Cortex of kidney (tissue), 1 donor: ENCODE measurements at places on chromosomes 16 and 17.

DNA sequence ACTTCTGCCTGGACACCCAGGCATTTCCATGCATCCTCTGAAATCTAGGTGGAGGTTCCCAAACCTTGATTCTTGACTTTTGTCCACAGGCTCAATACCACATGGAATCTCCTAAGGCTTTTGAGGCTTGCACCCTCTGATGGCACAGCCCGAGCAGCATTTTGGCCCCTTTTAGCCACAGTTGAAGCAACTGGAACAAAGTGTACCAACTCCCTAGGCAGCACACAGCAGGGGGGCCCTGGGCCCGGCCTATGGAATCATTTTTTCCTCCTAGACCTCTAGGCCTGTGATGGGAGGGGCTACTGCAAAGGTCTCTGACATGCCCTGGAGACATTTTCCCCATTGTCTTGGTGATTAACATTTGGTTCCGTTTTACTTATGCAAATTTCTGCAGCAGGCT is 32.0 kb downstream of the ABCC1 start:
- DNase-seq, result no peak

DNA sequence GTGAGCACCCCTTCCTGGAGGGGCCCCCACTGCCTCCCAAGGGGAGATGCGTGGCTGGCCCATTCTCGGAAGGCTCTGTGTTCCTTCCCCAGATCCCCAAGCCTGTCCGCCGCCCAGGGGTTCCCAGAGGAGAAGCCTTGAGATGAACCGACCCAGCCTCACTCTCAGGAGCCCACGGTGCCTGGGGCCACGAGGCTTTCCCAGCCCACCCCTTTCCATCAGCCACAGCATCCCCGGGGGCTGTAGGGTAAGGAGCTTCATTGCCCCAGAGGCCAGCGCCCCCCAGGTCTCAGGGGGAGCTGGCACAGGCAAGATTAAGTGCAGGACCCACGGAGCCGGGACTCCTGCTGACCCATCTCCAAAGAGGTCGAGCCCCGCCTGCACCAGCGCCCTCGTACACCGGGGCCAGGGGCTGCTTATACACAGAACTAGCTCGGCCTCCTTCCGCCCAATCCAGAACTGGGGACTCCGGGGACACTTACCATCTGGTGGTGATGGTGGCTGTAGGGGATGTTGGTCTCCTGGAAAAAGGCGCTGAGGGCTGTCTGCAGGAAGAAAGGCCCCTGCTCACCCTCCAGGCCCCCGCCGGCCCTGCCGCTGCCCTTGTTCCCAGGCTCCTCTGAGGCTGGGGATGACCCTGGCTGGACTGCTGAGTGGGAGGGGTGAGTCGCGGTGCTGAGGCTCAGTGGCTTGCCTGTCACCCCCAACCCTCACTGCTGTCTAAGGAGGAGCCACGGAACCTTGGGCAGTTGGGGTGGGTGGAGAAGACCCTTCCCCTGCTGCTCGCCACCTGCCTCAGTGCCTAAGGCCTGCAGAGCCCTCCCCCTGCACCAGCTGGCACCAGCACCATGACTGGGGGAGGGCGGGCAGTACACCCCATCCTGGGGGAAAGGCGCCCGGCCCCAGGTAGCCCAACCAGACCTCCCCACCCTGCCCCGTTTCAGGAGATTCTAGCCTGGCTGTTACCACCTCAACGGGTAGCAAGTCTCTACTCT is 4.4 kb downstream of the UBALD1 start:
- no peak for DNase-seq

- DNase-seq, result no peak
Measured at GRCh38 chr16:4795181-4795827, at the start of gene SMIM22. SMIM22 (plus strand) TSS chr16:4795369; CDS start chr16:4795735, 366 bp downstream.

- DNase-seq, result no peak
Measured at GRCh38 chr17:43931062-43931571, 11.2 kb downstream of the PPY start.

DNA sequence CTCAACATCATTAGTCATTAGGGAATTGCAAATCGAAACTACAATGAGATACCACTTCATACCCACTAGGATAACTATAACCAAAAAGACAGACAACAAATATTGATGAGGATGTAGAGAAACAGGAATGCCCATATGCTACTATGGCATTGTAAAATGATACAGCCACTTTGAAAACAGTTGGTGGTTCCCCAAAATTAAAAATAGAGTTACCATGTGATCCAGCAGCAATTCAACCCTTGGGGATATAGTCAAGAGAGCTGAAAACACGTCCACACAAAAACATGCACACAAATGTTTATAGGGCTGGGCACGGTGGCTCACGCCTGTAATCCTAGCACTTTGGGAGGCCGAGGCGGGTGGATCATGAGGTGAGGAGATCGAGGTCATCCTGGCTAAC is 10.0 kb upstream of the PECAM1 start:
- DNase-seq, result no peak

GRCh38 chr17:17661834-17662385 is 19.3 kb upstream of the RAI1 start:
- no peak for DNase-seq

- no peak for DNase-seq
Measured at GRCh38 chr16:7227229-7227721, 105.4 kb upstream of the RBFOX1 start.

GRCh38 chr17:57881783-57882351 is 32.0 kb upstream of the MRPS23 start:
- no peak for DNase-seq

- no peak for DNase-seq
Measured at GRCh38 chr16:17223576-17223975, 247.2 kb downstream of the XYLT1 start.

- no peak for DNase-seq
Measured at GRCh38 chr17:4509923-4510617, 11.4 kb downstream of the SPNS2 start.

DNA sequence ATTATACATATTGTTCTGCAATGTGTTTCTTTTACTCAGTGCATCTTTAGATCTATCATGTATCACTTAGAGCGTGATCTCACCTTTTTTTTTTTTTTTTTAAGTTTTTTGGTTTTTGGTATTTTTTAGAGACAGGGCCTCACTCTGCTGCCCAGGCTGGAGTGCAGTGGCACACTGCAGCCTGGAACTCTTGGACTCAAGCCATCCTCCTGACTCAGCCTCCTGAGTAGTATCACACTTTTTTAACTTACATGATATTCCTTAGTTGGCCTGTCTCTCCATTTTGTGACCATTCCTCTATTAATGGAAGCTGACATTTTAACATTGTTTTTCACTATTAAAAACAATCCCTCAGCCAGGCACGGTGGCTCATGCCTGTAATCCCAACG is 4.7 kb upstream of the MPO start:
- DNase-seq, result no peak

GRCh38 chr17:17445925-17446665 is 30.7 kb upstream of the MED9 start:
- DNase-seq, result no peak

- no peak for DNase-seq
Measured at GRCh38 chr16:84785843-84786581, 33.8 kb upstream of the CRISPLD2 start.

DNA sequence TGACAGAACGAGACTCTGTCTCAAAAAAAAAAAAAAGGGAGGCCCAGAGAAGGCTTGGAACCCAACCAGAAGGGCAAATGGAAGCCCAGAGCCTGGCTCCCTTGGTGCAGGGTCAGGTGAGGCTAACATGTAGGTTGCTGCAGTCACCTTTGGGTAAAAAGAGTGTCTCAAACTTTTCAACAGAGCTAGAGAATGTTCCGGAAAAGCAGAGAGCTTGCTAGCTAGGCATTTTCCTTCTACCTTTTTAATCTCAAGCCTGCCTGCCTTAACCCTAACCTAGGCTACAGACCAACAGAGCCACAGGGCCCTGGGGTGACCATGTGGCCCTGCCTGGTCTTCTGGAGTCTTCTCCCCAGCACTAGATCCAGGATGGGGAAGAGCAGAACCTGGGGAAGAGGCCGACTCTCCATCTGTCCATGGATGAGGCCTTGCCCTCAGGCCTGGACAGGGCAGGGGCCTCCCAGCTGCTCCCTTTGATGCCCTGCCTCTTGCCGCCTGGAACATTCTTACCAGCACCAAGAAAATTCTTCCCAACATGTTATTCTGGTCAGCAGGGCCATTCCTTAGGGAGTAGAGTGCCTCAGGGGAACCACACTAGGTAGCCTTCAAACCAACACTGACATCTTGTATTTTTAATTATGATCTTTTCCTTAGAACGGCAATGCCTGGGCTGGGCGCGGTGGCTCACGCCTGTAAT is 30.1 kb downstream of the SLC43A2 start:
- no peak for DNase-seq

DNA sequence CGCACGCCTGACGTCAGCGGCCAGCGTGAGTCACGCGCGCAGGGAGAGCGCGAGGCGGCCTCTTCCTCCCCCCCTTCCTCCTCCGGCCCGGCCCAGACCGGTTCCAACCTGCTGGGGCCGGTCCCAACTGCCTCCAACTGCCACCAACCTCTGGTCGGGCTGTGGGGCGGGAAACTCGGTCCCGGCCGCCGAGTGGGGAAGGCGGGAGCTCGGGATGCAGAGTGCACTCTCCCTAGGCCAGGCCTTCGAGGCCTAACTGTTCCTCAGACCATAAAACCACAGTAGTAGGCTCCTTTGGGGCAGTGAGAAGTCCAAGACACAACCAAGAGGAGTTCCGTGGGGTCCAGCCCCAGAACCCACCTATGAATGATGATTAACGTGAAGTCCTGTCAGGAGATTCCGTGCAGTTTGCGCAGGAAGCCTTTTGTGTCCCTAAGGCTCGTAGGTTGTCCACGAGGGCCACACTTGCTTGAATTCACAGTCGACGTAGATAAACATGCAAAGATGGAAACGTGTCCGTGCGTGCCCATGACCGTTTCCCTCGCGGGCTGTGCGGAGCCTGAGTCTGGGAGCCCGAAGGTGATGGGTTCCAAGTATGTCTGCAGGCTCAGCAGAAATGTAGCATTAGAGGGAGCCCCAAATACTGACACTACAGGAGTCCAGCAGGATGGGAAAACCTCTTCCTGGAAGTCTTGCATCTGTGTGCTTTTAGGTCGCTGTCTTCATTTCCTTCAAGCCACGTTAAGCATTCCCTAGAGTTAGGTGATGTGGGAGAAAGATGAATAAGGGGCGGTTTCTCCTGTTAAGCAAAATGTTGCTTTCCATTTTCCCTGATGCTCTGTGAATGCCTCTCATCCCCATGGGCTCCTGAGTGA is 647 bp downstream of the UNK start:
- no peak for DNase-seq

- DNase-seq, result no peak
Measured at GRCh38 chr16:56679818-56680217, 2.5 kb upstream of the MT1X start.

GRCh38 chr17:81432941-81433340 is 37.7 kb downstream of the BAHCC1 start:
- DNase-seq, result no peak

DNA sequence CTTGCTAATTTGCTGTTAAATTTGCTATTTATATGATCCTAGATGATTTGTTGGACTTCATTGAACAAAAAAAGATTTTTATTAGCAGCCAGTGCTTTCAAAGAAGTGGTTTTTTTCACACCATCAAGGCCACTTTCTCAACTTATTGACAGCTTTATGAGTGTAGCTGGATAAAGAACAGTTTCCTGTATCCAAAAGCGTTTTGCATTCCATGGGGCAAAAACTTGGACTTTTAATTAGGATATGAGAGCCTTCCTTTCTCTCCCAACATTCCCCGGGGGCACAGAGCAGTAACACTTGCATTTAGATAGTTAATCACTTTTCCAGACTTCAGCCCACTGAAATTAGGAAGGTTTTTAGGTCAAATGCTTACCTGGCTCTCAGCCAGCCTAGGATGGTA is 177.1 kb upstream of the ELAC2 start:
- no peak for DNase-seq

DNA sequence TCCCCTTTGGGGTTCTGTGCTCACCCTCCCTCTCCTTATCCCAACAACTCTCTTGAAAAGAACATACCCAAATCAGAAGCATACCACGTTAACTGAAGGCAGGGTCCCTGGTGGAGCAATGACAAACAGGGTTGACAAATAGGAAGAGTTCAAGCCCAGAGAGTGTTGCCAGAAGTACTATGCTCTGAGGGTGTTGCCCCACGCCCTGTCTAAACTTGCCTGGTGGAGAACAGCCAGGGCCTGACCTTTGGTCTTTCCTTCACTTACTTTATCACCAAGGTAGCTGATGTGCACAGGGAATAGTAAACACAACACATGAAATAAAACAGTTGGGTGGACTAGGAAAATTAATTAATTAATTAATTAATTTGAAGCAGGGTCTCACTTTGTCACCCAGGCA is 23.3 kb downstream of the ZNF75A start:
- no peak for DNase-seq

GRCh38 chr16:19210968-19211367 is 42.9 kb downstream of the SYT17 start:
- no peak for DNase-seq

- no peak for DNase-seq
Measured at GRCh38 chr16:50478773-50479149, 69.4 kb upstream of the NKD1 start.

- no peak for DNase-seq
Measured at GRCh38 chr16:29784901-29785500, 5.5 kb upstream of the KIF22 start.

GRCh38 chr17:31877911-31878702 is 19.1 kb upstream of the COPRS start:
- DNase-seq, result no peak

- no peak for DNase-seq
Measured at GRCh38 chr17:74372426-74372825, 5.1 kb downstream of the GPR142 start.

GRCh38 chr16:29909391-29909790 is 9.1 kb downstream of the ASPHD1 start:
- DNase-seq, result no peak

GRCh38 chr16:1310832-1311200 is 1.4 kb downstream of the UBE2I start:
- no peak for DNase-seq

DNA sequence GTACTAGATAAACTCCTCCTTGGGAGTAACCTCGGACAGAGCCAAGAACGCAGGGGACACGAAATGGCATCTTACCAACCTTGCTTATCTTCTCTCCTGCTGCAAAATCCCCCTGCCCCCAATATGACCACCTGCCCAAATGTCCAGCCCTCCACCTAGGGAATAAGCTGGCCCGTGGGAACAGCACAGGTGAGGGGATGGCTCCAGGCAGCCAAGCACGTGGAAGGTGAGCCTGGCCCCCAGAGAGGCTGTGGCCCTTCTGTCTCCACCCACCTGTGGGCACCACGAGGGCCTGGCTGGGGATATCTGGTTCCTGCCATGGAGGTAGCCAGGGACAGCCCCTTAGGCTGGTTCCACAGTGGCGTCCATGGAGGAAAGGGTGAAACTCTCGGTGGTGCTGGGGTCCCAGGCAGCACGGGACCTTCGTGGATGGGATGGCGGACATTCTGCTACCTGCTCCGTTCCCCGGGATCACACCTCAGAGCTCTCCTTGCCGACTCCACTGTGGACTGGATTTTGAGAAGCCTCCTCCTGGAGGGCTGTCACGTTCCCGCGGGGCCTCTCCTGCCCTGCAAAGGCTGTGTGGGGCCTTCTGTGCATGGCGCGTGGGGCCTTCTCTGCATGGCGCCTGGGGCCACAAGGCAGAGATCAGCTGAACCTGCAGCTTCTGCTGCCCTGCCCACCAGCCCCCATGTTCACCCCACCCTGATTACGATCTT is 388.5 kb upstream of the TNRC6C start:
- DNase-seq, result no peak
